Amniotic stem cell (primary cell): ENCODE measurements at places on chromosomes 2 and 18.

- no peak for DNase-seq
Measured at GRCh38 chr2:22290302-22290701, 1094.7 kb upstream of the KLHL29 start.

- no peak for DNase-seq
Measured at GRCh38 chr2:71583876-71584275, 130.5 kb downstream of the DYSF start.

GRCh38 chr2:20566331-20566730, 84.6 kb downstream of the HS1BP3 start:
- no peak for DNase-seq

GRCh38 chr2:152826581-152827279, 108.3 kb downstream of the ARL6IP6 start:
- no peak for DNase-seq

DNA sequence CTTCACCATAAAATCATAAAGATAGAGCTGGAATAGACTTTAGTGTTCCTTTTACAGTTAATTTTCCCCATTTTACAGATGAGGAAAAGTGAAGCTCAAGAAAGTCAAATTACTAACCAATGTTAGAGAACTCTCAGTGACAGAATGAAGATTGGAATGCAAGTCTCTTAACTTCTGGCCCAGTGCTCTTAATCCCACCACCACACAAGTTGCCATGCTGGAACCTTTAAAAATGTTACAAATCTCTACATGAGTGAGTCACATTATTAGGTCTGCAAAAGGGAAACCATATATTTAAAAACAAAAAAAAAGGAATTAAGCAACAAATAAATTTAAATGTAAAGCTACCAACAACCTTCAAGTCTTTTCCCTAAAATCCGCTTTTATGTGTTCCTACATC, 3.5 kb downstream of the NCKAP1 start:
- no peak for DNase-seq

DNA sequence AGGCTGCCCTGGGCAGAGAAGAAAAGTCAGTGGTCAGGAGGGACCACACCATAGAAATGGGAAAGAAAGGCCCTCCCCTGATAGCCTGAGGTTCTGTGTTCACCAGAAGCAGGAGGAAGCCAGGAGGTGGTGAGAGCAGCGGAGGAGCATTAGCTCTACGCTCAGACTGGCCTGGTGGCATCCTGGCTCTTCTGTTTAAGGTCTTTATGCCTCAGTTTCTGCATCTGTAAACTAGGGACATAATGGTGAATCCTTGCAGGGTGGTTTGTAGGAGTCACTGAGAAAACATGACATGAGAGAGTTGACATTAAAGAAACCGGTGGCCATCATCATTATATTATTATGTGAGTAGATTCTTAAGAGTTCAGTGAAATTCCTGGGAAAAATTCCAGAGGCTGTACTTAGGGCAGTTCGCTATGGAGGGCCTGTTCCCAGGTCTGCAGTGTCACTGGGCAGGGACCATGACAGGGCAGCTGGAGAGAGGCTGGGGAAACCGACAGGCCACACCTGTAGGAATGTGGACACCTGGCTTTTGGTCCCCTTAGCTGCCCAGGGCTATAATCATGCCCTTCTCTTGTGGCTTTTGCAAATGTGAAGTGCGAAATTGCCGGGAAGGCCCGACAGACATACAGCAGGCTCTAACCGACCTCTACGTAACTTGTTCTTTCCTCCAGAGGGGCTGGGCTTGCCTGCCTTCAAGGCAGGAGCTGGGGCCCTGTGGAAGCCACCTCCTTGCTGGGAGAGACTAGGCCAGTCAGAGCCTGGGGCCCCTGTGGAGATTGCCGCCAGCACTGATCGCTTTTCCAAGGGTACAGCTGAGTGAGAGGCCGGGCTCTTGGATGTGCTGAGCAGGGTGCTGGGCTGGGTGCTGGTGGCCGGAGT, 31.0 kb downstream of the GLI2 start:
- no peak for DNase-seq

DNA sequence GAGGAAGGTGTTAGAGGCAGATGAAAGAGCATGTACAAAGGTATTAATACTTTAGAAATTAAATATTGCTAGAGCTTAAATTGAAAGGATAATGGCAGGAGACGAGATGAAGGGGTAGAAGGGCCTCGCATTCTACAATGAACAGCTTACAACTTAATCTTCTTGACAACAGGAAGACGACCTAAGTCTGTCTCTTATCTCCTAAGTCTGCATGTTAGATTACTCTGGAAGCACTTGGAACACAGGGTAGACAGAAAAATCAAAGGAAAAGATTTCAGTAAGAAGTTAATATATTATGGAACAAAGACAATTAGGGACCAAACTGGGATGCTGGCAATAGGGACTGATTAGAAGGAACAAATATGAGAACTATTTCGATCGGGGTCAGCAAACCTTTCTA, 34.9 kb downstream of the SMC6 start:
- no peak for DNase-seq

DNA sequence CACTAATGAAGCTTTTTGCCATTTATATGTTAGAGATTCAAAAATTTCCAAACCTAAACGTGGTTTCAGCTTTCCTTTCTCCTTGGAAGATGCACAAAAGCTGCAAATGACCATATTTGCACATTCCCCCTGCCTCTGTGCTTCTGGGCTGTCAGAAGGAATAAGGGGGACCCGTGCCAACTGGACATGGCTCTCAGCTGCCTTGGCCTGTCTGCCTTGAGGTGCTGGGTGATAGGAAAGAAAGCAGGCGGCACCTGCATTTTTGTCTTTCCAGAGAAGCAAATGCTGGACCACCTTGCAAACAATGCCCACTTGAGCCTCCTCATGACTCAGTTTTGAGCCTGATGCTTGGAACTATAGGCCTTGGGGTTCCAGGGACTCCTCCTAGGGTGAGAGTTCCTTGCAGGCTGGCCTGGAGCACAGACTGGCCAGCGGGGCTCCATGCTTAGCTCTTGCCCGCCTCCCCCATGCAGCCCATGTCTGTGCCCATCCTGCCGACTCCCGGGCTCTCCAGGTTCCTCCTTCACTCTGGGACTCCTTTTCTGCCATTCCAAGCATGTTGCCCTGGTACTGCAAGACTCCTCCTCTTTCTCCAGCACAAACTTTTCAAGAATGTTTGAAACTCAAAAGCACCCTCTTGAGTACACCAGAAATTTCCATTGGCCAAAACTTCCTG, 109.0 kb upstream of the EPAS1 start:
- DNase-seq = no peak

DNA sequence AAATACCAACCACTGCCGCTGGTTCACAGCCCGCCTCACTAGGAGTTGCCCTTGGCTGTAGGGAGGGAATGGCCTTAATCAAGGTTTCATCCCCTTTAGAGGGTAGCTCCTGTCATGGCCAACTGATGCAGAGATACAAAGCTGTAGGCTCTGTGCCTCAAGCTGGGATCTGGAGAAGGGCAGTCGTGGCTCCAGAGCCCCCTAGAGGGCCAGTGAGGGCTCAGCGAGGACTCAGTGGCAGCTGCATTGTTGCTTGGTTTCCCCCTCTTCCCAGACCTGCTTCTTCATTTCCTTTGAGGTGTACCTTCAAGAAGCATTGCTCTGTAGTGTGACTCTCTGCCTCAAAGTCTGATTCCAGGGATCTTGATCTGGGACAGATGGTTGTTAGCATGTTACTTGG, 302.1 kb downstream of the LPIN1 start:
- DNase-seq = no peak

DNA sequence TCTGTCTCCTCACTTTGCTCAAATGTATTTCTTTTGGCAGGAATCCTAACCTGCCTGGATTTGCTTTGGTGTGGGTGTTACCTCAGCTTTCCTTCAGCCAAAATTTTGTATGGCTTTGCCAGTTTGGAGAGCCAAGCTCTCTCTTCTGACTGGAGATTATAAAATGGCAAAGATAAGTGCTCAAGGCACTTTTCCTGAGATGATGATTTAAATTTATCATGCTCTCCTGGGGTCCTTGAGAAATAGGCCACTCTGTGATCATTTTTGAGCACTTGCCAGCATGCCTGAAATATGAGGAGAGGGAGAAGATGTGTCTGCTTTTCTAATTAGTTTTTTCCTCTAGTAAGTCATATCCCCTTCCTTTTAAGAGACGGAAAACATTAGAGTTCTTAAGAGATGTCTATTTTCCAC, 683.0 kb downstream of the SLC4A3 start:
- DNase-seq = no peak

GRCh38 chr2:84946204-84947009, 24.6 kb upstream of the KCMF1 start:
- DNase-seq = peak; percentile 67

DNA sequence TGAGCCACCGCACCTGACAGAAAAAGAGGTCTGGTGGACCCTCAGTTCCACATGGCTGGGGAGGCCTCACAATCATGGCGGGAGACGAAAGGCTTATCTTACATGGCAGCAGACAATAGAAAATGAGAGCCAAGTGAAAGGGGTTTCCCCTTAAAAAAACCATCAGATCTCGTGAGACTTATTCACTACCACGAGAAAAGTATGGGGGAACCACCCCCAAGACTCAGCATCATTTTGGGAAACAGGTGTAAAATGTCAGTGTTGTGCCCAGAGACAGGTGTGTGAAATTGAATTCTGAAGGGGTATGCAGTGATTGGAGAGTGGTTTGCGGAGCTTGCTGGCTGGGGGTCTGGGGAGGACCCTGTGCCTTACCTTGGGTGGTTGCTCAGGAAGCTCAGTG, 4.6 kb upstream of the D2HGDH start:
- DNase-seq = no peak

DNA sequence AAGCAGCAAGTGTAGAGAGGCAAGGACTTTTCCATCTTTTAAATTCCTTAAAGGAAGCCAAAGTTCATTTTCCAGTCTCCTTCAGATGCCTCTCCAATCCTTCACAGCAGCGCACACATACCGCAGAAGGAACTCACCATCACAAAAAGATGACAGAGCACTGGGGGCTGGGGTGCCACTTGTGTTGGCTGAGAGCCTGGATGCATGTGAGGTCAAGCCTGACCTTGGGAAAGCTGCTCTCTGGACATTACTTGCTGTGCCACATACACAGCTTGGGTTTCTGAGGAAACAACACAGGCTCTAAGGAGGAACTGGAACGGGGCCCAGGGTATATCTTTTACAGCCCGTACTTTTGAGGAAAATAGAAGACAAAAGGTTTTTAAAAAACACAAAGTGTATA, 364.3 kb upstream of the MEX3C start:
- no peak for DNase-seq

DNA sequence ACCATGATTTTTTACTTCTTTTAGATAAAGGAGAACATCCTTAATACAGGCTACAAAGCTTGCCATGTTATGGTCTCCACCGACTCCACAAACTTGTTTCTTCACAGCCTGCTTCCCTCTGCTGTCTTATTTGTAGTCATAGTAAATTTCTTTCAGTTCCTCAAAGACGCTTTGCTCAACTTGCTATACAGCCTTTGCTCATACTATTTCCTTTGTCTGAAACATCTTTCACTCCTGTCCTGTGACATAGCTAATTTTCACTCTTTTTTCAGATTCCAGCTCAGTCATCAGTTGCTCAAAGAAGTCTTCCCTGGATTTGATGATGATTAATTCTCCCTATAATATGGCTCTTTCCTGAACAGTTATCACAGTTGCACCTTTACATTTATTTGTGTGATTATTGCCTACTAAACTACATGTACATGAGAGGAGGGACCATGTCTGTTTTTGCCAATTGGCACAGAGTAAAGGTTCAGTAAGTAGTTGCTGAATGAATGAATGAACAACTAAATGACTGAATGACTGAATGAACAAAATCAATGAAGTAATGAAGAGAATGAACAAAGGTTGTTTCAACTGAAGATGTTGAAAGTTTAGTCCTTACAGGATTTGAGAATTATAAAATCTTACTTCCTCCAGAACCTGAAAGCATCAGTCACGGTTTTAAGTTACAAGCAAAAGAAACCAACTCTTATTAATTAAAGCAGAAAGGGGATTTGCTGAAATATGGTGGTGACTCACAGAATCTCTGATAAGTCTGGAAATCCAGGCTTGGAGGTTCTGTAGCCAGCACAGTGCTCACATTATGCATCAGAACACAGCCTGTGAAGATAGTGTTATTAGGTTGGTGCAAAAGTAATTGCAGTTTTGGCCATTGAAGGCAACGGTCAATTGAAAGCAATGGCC, 186.4 kb upstream of the FAM98A start:
- DNase-seq = peak; percentile 52

DNA sequence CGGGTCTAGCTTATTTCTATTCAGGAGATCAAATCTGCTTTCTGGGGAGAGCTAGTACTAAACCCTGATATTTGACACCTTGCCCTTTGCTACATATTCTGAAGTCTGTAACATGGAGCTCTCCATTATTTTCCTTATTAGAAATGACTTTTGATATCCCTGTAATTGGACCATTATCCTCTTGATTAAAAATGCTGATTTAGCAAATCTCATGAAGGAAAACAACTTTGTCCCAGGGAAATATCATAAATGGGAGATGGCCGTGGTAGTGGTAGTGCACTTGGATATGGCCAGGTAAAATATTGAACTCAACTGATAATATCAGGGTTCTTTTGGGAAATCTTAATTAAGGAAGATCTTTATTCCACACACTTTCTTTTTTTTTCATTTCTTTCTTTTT, 326.5 kb downstream of the RPRM start:
- DNase-seq = no peak

GRCh38 chr18:49763590-49763989, 49.7 kb downstream of the ACAA2 start:
- DNase-seq = no peak

- DNase-seq = no peak
Measured at GRCh38 chr2:8525582-8526402, 156.1 kb upstream of the ID2 start.

GRCh38 chr2:28780496-28780895, 28.9 kb downstream of the PPP1CB start:
- no peak for DNase-seq

GRCh38 chr2:232350804-232351685, 27.5 kb upstream of the ALPP start:
- DNase-seq = no peak

GRCh38 chr18:37701967-37702366, 136.4 kb upstream of the CELF4 start:
- no peak for DNase-seq

- no peak for DNase-seq
Measured at GRCh38 chr2:199590321-199591203, 132.8 kb upstream of the SATB2 start.

- no peak for DNase-seq
Measured at GRCh38 chr2:10493075-10493633, 45.0 kb upstream of the ODC1 start.

DNA sequence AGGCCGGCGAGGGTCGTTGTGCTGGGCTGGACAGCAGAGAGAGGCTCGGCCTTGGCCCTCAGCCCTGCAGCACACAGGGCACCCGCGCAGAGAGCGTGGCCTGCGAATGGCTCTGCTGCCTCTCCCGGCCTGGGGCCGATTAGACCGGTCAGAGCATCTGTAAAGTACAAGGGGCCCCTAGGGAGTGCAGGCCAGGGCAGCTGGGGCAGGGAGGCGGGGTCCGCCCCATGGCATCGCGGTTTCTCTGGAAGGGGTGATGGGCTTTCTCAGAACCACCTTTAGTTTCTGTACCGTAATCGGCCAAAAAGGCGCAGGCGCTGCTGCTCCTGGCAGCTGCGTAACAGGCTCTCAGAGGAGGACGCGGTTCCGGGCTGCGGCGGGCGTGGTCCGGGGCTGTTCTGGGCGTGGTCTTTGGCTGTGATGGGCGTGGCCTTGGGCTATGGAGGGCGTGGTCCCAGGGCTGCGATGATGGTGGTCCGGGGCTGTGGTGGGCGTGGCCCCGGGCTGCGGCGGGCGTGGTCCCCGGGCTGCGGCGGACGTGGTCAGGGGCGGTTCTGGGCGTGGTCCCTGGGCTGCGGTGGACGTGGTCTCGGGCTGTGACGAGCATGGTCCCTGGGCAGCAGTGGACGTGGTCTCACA, 1.5 kb upstream of the GPR148 start:
- peak; percentile 10 for DNase-seq
